Activated CD4-positive, alpha-beta T cell treated with anti-CD3 and anti-CD28 coated beads, Interleukin-2, amount 10 ng/mL, durations not matched to agents 7 days and 5 days (primary cell): ENCODE measurements at places on chromosomes 7 and 10.
A peak's percentile ranks its signal among the peaks of the same experiment; 100 is the strongest.

DNA sequence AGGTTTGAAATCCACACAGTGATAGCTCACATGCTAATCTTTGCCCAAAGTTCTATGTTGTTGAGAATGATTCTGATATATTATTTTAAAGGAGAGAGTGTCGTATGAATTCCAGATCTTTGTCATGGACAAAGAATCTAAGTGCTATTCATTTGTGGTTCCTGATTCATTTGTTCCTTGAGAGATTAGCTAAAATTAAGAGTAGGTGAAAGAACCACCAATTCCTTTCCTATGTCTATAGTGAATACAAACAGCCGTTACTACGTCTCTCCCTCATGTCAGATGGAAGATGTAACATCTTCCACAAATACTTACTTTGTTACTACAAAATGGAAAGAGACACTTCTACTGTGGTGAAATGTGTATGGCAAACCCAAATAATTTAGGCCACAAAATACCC, 3.3 kb upstream of the PLXDC2 start:
- no peak for DNase-seq

GRCh38 chr7:142796001-142796500, 25.3 kb downstream of the PRSS2 start:
- no peak for DNase-seq

DNA sequence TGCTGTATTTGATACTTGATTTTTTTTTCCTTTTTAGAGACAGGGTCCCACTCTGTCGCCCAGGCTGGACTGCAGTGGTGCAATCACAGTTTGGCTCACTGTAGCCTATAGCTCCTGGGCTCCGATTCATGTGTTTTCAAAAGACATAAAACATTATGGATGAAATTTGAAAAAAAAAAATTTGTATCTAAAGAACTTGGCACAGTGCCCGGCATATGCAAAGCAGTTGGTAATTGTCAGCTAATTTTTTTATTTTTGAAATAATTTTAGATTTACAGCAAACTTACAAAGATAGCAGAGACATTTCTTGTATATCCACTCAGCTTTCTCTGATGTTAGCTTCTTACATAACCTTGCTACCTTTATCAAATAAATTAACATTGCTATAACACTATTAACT, 20.3 kb upstream of the SAMD8 start:
- no peak for DNase-seq

DNA sequence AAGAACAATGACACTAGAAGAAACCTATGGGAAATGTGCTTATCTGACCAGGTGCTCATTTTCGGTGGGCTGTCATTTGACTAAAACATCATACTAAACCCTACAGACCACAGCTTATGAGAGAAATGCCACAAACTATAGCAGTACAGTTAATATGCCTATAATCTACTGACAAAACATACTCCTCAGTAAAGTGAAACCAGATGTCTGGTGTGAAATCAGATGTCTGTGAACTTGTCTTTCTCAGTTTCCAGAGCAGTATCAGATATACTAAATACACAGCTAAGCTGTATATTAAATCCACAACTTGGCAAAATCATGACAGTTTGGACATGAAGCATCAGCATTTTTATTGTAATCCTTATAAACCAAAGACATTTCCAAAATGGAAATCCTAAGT, 3.3 kb downstream of the IMMP2L start:
- no peak for DNase-seq

DNA sequence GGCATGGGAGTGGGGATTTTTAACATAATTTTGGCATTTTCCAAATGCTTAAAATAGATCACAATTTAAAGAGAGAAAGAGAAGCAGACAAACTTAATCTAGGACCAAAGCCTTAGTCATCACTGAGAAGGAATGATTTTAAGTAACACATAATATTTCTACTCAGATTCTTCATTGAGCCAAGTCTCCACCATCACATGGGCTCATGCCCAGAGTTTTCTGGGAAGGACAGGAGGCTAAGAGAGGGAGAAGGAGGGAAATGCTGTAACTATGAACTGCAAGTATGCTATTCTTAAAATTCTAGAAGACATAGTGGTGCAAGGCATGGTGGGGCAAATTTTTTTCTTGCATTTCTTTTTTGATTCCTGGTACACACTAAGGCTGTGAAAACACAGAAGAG, 23.8 kb upstream of the UBE2D1 start:
- no peak for DNase-seq

DNA sequence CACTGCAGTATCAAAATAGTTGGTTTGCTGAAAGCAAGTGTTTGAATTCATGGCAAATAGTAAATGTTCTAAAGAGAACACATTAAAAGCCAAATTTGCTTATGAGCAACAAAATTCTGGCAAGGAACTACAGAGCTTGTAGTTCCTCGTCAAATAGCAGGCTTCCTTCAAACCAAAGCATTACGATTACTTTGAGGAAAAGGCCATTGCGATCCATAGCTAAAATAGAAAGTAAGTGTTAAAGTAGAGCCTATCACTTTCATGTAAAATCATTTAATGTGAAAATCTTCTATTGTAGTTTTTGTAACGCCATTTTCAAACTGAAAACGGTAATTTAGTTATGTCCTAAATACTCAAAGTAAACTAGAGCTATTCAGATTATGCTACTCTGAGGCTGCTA, 20.1 kb downstream of the CACNA2D1 start:
- DNase-seq, result no peak

DNA sequence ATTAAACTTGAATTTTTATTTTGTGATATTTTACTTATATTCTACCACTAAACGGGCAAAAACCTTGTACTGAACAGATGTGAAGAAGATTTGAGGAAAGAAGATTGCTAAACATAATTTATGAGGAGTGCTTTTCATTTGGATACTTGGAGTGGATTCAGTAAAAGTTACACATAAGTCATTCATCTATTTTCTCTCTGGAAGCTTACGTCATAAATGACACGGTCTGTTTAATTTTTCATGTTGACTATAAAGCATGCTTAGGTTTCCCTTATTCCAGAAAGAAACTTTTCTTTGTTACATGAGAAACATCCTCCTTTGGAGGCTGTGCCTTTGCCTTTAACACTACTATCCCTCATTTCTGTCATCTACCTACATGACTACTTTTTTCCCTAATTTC, 53.9 kb downstream of the TFEC start:
- DNase-seq, result no peak

GRCh38 chr7:51027935-51028830, 245.5 kb upstream of the GRB10 start:
- no peak for DNase-seq

GRCh38 chr7:130960208-130960988, 226.4 kb upstream of the KLF14 start:
- peak; percentile 68 for DNase-seq

DNA sequence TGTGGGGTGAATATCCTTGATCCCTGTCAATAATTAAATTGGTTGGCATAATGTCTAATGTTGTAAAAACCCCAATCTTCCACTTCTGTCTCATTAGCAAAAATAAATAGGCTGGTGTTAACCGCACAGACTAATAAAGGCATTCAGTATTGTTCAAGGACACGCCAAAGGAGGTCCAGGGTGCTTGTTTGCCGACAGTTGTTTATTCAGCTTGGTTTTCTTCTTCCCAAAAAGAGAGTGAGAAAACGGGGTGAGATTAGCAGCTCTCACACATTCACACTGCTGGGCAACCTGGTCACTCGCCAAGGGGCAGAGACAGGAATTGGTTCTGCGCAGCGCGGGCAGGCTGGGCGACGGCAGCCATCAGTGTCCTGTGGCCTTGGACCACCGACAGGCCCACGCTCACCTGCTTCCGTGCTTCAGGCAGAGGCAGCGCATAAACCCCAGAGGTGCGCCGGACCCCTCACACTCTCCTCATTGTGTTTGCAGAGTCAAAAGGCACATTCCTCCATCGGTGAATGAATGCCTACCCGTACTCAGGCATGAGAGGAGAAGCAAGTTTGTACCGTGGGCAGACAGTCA, 26.2 kb upstream of the LMBR1 start:
- DNase-seq, result no peak

GRCh38 chr7:107068156-107068555, 23.7 kb downstream of the PRKAR2B start:
- DNase-seq, result no peak

DNA sequence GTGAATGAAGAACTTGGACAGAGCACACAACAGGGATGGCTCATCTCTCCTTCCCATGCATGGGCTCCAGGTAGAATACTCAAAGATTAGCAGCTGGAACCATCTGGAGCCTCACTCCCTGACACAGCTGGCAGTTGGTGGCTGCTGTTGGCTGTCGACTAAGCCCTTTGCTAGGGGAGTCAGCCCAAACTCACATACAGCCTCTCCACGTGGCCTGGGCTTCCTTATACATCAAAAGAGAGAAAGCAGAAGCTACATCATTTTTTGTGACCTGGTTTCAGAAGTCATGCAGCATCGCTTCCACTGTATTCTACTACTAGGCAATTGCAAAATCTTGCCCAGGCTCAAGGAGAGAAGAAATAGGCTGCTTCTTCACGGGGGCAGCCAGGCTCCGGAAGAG, 24.4 kb downstream of the ASNS start:
- DNase-seq, result no peak

DNA sequence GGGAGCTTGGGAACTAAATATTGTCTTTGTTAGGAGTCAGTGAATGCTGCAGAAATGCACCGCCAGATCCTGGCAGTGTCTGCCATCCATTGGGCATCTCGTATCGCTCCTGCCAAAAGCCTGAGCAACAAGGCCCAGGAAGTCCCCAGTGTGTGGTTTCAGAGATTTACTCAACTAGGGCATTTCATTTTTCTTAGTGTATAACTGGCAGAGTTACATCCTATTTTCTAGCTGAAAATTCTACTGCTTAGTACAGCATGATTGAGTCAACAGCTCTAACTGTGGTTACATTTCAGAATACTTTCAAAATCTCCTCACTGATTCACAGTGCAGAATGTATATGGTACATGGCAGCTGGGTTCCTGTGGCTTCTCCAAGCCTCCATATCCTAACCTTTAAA, 95.8 kb upstream of the CREB5 start:
- DNase-seq, result no peak

DNA sequence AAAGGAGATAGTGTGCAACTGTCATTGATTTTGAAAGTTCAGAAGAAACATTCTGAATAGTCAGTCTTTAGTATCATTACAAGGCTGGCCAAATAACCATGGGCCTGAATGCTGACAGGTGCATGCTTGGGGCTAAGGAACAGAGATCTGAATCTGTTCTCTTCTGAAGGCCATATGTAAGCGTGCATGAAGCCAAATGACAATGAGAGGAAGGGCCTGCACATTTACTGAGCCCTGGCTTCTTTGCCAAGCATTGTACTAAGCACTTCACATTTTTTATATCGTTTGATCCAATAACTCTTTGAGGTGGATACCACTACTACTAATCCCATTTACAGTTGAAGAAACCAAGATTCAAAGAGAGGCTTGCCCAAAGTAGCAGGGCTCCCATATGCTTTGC, 22.5 kb upstream of the TIAL1 start:
- no peak for DNase-seq

DNA sequence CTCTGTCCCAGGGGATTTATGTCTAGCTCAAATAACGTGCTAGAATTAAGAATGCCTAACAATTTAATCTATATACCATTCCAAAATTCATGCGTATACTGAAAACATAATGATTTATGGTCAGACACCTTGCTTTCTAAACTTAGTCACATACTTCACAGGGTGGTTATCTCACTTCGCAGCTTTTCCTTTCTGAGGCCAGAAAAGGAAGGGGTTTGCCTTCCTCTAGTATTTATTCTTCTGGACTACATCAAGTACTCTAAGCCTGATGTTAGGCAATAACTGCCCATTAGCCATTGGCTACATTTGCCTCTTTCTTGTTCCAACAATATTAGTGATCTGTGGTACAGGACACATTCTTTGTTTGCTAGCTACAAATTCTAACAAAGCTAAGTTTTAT, 72.6 kb upstream of the FHIP2A start:
- DNase-seq, result no peak

DNA sequence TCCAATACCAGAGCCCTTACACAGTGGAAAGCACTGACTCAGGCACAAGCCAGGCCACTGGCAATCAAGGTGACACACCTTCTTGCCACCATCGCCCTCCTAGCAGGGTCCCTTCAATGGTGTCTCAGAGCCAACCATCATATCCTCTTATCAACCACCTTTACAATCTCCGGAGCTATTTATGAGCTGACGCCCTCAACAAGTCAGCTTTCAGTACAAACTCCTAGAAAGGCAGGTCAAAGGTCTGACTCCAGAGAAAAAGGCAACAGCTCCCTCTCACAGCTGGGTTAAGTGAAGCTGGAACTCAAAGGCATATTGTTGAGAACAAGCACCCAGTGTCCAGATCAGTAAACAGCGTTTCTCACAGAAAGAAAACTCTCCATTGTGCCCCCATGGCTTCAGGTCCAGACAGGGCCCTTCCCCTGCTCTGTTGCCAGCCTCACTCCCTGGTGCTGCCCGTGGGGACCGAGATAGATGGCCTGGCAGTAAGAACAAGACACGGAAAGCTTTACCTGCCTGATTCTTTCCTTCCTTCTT, 2.4 kb downstream of the ZNF3 start:
- no peak for DNase-seq

DNA sequence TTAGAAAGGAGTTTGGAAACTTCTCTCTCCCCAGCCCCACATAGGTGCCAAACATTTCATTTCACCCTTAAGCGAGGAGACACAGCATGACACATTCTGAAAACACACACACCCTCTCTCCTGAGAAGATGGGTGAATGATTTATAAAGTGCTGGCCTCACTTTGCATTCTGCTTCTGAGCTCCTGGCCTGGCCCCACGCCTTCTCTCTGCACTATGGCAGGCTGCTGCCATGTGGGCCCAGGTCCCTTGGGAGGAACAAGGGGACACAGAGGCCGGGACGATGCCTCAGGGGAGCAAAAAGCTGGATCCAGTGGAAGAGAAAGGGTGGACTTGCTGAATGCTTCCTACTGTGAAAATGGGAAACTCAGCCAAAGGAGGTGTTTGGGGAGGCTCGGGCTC, 56.0 kb downstream of the CPXM2 start:
- no peak for DNase-seq

GRCh38 chr10:133100706-133101415, 13.1 kb downstream of the ADGRA1 start:
- no peak for DNase-seq

- no peak for DNase-seq
Measured at GRCh38 chr7:110962374-110962773, 128.6 kb upstream of the LRRN3 start.

GRCh38 chr10:11757821-11758463, 15.8 kb downstream of the ECHDC3 start:
- DNase-seq, result peak; percentile 91

GRCh38 chr7:133484086-133484485, 231.2 kb downstream of the EXOC4 start:
- DNase-seq, result peak; percentile 54

DNA sequence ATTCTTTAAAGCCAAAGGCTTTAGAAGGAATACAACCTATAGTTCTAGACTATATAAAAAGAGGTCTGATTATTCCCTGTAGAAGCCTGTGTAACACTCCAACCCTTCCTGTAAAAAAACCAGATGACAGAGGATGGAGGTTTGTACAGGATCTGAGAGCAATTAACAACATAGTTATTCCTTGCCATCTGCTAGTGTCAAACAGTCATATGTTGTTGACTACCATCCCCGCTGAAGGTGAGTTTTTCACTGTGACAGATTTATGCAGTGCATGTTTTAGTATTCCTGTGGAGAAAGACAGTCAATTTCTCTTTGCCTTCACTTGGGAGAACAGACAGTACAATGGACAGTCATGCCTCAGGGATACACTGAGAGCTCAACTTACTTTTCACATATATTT, 19.0 kb upstream of the SLC26A4 start:
- no peak for DNase-seq

- no peak for DNase-seq
Measured at GRCh38 chr7:84857336-84857735, 329.5 kb downstream of the SEMA3D start.

- DNase-seq, result no peak
Measured at GRCh38 chr10:94991243-94991888, 52.9 kb downstream of the CYP2C9 start.

- no peak for DNase-seq
Measured at GRCh38 chr7:151744656-151745638, 132.0 kb downstream of the PRKAG2 start.
